ENCODE measurements at places on chromosomes 12 and 14.

DNA sequence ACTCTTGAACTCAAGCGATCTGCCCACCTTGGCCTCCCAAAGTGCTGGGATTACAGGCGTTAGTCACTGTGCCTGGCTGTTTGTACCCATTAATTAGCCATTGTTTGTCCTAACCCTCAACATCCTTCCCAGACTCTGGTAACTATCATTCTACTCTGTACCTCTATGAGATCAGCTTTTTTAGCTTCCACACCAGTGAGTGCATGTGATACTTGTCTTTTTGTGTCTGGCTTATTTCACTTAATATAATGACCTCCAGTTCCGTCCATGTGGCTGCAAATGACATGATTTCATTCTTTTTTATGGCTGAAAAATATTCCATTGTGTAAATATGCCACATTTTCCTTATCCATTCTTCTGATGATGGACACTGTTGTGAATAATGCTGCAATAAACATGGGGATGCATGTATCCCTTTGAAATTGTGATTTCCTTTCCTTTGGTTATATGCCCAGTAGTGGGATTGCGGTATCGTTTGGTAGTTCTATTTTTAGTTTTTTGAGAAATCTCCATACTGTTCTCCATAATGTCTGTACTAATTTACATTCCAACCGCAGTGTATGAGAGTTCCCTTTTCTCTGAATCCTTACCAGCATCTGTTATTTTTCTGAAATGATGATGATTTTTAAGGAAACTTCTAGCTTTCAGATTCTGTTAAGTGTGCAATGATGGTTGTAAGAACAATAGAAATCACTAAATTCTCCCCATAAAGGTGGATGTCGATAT, 6.7 kb upstream of the PPP4R3A start:
- DNase-seq, result no peak

- no peak for DNase-seq
These were observed 60.1 kb downstream of the SUSD6 start for GRCh38 chr14:69671365-69672030.

GRCh38 chr14:56724013-56724412, 86.3 kb downstream of the OTX2 start:
- DNase-seq, result no peak

- DNase-seq, result no peak
These were observed 37.3 kb downstream of the KCNA5 start for GRCh38 chr12:5081016-5081415.

GRCh38 chr12:4849795-4850345, 59.8 kb upstream of the KCNA1 start:
- no peak for DNase-seq

- no peak for DNase-seq
These were observed 26.2 kb downstream of the ZCRB1 start for GRCh38 chr12:42299392-42300308.

DNA sequence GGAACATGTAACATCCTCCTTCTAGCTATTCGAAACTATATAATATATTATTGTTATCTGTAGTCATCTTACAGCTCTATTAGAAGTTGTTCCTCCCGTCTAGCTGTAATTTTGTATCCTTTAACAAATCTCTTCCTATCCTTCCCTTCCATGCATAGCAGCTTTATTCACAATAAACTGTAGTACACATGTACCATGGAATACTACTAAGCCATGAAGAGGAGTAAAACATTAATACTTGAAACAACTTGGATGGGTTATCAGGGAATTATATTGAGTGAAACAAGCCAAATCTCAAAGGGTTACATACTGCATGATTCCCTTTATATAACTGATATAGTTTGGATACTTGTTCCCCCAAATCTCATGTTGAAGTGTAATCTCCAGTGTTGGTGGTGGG, 33.9 kb upstream of the STK38L start:
- no peak for DNase-seq

DNA sequence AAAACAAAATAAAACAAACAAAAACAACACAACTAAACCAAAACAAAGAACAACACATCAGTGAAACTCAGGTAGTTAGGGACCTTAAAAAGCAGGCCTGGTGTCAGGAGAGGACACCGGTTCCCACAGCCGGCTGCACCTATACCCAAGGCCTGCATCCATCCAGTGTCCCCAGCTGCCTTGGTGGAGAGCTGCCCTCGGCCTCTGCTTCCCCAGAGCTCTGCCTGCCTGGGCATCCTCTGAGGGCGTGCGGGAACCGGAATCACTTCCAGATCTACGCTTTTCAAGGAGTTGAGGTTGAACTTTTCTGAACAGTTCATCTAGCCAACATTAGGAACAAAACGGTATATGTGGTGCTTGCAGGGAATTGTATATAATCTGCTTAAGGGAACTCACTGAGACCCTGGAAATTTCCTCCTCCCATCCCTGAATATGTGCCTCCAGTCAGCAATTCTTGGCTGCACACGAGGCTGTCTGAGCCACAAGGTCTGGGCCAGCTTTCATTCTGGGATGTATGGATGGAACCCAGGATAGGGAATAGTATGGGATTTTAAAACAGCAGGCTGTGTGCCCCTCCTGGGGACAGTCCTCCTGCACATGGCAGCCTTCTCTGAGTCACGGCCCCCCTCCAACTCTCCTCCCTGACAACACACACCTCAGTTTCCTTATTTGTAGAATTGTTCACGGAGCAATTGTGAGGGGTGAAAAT, 319.0 kb upstream of the RTL1 start:
- DNase-seq, result peak; percentile 62

GRCh38 chr14:68727315-68728047, 65.4 kb downstream of the ZFP36L1 start:
- DNase-seq, result no peak

DNA sequence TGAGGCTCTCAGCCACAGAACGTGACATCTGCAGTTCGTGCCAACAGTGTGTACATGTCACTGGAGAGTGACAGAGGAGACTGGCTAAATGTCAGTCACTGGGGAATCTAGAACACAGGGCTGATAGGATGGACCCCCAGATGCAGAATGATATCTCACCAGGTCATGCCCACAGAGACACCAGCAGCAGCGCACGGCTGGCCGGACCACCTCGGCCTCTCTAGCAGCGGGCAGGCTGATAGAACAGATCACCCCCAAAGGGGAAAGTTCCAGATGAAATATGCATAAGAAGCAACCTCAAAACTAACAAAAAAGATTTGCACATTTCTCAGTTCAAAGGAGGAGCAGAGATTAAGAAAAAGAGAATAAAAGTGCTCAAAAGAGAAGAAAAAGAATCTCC, 266.5 kb downstream of the SEC23A start:
- no peak for DNase-seq

DNA sequence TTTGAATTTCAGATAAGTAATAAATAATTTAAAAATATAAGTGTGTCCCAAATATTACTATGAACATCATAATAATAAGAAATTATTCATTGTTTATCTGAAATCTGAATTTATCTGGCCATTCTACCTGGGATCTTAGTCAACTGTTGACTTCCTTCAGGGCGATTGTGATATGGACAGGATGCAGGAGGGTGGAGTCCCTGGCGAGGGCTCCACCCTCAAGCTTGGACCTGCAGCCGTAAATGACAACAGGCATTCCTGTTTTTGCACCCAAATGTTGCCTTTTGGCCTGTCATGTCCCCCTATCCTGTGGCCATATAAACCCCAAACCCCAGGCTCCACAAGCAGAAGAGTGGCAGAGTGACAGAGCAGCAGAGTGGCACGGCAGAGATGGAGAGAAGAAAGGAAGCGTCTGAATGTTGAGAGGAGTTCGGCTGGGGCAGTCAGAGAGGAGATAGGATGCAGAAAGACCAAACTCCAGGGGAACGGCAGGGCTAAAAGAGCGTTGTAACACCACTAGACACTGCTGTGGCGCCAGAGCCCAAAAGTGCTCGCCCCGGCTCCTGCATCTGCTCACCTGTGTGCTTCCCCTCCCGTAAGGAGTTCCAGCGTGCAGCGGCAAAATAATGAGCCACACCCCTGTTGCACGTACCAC, 39.4 kb upstream of the FUT8 start:
- no peak for DNase-seq

- no peak for DNase-seq
These were observed 3.8 kb downstream of the TRAF3 start for GRCh38 chr14:102781063-102781462.

- no peak for DNase-seq
These were observed 75.9 kb upstream of the C14orf180 start for GRCh38 chr14:104503691-104504090.

GRCh38 chr12:88578276-88579160, 1.8 kb downstream of the KITLG start:
- DNase-seq, result no peak

GRCh38 chr12:124449623-124450375, 117.6 kb downstream of the NCOR2 start:
- DNase-seq, result no peak

DNA sequence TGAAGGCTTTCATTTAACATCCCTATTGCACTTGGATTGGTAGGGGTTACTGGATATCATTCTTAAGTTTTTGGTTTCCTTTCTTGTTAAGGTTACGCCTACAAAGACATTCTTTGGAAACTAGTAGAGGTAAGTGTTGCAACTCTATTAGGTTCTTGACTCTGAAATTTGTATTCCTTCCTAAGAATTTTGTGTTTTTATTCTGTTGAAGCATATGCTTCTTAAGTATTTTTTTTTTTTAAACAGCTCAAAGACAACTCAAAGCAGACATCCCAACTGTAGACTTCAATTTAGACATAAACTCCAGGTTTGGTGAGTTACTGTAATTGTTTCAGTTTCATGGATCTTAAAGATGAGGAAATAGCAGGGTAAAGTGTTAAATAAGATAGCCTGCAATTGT, 1.1 kb upstream of the RBMS2 start:
- no peak for DNase-seq

DNA sequence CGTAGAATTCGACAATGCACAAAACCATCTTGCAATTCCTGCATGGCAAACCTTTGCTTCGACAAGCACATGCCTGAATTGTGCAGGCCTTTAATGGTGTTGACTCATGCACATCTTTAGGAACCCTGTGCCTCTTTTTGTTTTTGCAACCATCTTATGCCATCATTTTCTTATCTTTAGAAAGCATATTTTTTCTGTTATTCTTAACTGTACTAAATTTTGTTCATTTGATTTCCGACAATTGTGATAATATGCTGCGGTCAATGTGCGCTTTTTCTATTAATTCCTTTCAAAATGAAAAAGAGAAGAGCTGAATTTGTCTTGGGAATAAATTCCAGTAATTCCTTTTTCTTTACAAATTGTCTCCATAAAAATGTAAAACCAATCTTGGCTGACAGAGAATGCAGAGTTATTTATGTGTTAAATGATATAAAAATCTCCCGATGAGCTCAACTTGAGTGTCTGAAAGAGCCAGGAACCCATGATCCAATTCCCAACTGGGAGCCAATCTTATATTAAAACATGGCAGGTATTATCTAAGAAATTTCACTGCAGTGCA, 20.1 kb upstream of the CDK17 start:
- DNase-seq, result no peak

DNA sequence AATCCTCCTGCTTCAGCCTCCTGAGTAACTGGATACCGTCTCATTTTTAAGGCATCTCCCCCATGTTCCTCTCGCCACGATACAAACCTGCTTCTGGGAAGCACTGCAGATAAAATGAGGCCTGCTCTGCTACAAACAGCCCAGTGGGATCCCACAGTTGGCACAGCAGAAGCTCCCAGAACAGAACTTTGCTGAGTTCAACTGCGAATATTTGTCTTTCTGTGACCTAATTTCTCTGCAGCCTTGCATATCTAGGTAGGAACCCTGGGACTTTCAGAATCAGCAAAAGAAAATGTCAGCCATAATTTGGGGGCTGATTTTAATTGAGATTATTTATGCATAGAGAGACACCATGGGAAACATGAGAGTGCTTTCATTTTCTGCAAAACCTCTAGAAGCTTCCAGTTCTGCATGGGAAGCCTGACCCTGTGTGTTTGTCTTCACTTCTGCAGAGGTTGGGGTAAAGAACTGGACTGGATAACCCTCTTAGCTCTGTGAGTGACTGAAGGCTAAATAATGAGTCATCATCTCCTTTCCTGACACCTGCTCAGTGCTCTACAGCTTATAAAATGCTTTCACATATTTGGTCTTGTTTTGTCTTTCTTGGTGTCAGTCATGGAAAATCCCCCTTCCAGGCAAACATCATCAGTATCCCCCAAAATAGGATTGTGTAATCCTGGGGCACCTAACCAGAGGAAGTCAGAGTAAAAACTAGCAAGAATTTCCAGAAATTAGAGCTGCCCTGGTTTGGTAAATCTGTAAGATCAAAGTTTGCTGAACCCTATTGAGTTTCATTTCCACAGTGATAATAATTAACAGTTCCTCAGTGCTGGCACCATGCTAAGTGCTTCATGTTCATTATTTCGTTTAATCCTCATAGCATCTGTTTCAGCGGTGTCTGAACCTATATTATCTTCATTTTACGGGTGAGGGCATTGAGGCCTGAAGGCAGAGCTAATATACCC, 185.8 kb downstream of the SLC15A4 start:
- DNase-seq, result no peak

DNA sequence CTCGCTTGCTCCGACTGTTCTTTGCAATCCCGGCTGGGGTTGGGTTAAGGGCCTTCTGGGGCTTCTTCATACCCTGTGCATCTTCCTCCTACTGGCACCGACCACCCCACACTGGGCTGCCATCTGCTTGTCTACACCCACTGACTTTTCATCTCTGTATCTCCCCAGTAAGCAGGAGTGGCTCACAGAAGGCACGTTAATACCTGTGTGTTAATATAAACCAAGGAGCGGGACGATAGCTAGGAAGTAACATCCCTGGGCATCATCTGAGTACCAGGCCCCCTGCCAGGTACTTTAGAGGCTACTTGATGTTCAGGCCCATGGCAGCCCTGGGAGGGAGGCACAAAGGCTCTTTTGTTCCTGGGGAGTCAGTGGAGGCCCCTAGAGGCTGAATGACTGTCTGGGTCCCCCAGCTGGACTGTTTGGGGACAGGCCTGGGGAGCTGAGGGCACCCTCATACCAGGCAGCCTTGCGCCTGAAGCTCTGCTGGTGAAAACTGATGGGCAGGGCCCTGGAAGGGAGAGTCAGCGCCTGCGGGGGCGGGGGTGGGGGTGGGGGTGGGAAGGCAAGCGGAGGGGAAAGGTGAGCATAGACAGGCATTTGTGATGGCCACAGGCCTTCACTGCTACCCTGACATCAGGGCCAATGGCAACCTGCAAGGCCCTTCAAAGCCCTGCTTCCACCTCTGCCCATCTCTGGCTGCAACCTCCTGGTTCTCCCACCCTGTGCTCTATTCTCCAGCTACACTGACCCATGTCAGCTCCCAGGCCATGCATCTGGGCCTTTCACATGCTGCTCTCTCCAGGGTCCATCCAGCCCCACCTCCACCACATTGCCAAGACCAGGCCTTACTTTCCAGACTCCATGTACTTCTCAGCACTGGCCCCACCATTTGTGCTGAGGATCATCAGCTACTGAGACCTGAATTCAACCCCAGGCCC, 34.2 kb upstream of the DEGS2 start:
- no peak for DNase-seq

- DNase-seq, result peak; percentile 62
These were observed 630 bp downstream of the NELL2 start for GRCh38 chr12:44875417-44875953.

GRCh38 chr12:2429032-2429431, 365.7 kb upstream of the FKBP4 start:
- DNase-seq, result no peak

- DNase-seq, result no peak
These were observed 49.2 kb upstream of the SLC38A1 start for GRCh38 chr12:46318037-46318436.
